Stimulated activated CD8-positive, alpha-beta memory T cell treated with anti-CD3 and anti-CD28 coated beads, Interleukin-15, amount 100 ng/mL, for 24 hours (primary cell): ENCODE measurements at places on chromosomes 1 and 21.

DNA sequence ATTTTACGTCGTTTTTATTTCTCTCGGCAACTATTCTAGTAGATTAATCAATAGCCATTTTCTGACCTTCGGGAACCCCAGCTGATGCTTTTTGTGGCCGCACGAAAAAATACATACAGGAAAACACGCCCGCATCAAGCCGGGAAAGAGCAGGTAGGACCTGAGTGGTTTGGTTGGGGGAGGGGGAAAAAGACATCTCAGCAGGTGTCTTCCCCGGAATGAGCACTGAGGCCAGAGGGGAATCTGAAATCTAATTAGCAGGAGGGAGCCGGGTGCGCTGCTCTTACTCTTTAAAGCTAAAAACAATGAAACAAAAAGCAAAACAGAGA lies 618 bp upstream of the FOXD3 start:
- no peak for DNase-seq

DNA sequence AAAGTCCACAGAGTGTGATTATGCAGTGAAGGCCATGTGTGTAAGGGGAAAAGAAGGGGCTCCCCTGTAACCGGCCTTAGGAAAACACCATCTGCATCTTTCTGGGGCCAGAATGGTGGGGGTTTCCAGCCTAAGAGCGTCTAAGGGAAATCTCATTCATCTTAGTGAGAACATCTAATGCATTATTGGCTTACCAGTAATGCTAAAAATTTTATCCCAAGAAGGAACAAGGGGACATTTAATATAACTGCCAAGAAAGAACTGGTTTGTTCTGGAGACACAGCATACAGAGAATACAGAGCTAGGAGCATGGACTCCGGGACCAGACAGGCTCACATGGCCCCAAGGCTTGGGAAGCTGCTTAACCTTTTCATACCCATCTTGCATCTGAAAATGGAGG lies 58.3 kb upstream of the DSCAM start:
- no peak for DNase-seq

DNA sequence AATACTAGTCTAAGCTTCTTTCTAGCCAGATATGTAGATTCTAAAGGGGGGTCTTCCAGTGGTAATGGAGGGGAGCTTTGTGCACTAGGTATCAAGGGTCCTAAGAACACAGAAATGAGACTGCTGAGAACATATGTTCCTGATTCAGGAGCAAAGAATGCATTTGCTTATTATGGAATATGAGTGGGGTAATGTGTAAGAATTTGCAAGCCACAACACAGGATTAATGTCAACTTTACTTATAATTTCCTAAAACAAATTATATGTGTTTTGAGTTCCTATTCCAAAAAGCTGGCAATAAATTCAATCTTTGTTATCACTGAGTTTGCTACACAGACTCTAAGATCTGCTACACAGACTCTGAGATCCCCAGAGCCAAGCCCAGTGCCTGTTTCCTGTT lies 357.0 kb upstream of the PTBP2 start:
- no peak for DNase-seq

- no peak for DNase-seq
Measured at GRCh38 chr1:224498574-224499170, 64.1 kb upstream of the WDR26 start.

- DNase-seq: no peak
Measured at GRCh38 chr1:162549001-162549400, 12.5 kb upstream of the UAP1 start.

DNA sequence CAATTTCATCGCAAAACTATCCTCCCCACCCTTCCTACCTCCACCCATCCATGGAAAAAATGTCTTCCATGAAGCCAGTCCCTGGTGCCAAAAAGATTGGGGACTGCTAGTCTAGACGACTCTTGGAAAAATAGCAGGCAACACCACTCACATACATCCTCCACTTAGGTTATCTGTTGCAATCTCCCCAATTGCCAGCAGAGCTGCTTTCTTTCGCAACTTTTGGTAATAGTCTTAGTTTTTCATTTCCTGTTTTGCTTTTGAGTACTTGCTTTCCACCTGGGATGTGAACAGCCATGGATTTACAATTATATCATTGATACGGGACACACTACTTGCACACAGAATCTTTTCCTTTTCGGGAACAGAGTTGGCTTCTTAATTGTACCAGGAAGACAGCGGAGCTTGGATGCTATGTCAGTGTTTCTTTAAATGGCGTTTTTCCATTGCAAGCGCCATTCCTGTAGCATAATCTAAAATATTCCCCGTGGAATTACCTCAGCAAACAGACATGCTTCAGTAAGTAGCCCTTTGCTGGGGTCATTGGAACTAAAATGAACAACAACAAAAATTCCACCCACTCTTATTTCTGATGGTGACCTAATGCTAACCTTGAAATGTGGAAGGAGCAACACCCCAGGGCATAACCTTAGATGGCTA lies 183.3 kb upstream of the ADGRL2 start:
- DNase-seq: no peak

- no peak for DNase-seq
Measured at GRCh38 chr1:19344372-19344810, 32.3 kb downstream of the SLC66A1 start.

GRCh38 chr21:29650523-29651022 lies 289.2 kb downstream of the GRIK1 start:
- DNase-seq: no peak

- DNase-seq: no peak
Measured at GRCh38 chr1:207414606-207415108, 39.5 kb upstream of the CR2 start.

DNA sequence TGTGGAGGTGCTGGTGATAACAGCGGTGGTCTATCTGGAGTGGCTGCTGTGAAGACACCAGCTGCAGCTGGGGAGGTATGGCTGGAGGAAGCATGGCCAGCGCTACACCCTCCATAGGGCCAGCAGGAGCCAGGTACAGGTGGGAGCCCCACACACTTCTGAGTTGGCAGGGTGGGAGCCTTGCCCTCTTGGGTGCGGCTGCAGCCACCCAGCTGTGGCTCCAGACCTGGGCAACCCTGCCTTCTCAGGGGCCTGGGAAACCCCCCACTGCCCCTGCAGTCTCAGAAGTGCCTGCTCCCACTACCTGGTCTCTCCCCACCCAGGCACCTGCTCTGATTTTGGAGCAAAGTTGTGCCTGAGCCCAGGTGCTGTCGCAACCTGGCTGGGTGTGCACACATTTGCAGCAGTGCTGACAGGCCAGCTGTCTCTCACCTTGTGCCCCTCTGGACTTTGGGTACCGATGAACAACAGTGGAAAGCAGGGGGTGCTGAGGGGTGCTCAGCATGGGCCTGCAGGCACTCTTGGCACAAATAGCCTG lies 76.2 kb downstream of the DPYD start:
- no peak for DNase-seq

DNA sequence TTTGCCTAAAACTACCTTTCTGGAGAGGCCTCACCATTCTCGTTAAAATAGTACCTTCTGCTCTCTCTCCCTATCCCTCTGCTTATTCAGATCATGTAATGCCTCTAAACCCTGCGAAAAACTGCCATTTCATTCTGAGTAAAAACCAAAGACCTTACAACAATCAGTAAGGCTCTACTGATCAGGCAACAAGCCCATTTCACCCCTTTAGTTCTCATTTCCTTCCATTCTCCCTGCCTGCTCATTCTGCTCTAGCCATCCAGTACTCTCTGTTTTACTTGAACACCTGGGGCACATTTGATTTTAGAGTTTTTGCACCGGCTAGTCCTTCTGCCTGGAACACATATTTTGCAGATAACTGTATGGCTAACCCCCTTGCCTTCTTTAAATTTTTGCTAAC lies 187.8 kb downstream of the COQ8A start:
- DNase-seq: no peak

GRCh38 chr1:204286315-204286714 lies 72.5 kb upstream of the GOLT1A start:
- no peak for DNase-seq

- DNase-seq: no peak
Measured at GRCh38 chr1:217948741-217949140, 317.6 kb downstream of the SPATA17 start.

DNA sequence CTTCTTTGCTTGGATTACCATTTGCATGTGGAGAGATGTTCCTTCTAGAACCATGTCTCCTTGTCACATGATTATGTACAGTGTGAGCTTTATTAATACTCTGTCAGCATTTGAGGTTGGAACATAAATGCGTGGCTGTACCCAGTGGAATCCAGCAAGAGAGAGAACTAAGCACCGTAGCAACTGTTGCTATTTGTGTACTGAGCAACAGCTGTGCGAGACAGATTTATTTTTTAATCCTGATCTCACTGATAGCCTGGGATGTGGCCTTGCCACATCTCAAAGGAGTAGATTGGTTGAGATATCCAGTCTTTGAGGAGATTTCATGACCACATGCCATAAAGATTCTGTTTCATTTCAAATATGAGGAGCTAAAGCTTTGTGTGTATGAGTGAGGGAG lies 43.4 kb downstream of the KIF1B start:
- DNase-seq: no peak

DNA sequence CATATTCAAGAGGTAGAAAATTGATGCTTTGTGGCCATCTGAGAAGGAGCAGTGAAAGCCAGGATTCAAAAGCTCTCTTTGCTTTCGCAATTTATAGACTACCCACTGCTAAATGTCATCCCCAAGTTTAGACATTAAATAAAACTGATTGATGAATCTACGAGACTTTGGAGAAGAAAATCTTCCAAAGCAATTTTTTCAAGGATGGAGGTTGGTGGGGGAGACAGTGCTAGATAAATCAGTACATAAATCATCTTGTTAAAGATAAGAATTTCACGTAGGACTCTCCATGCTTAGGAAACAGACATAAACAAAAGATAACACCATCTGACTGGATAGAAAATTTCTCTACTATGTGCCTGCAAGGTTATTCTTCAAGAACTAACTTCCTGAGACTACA lies 147.6 kb upstream of the TIAM1 start:
- DNase-seq: no peak

DNA sequence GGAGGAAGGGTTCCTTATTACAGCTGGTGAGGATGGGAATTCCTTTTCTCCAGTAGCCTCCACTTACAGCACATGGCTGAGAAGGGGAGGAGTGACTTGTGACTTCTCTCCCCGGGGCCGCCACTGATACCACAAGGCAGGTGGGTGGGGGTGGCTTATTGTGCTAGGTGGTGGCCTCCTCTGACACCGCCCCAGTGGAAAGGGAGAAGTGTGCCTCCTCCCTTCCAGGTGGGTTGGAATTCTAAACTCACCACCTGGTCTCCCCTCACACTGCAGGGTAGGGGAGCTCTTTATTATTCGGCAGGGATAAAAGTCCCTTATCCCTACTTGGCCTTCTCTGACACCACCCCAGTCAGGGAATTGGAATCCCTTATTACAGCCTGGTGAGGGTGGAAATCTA lies 89.5 kb downstream of the CCDC30 start:
- DNase-seq: no peak

- DNase-seq: no peak
Measured at GRCh38 chr1:111653709-111654108, 34.1 kb downstream of the RAP1A start.

DNA sequence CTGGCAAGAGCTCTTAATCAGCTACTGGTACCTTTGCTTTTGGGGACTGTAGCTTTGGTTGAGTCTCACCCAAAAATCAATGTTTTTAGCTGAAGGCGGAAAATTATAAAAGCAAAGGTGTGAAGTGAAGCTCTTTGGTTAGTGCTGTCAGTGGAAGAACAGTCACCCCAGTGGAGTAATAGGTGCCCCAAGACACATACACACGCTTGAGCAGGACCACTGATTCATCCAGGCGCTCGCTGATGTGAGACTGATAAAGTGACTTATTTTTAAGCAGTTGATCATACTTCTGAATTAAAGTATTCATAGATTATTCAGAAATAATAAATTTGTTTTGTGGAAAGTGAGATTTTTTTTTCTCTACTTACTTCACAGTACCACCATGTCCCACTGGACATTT lies 37.1 kb downstream of the TGFB2 start:
- DNase-seq: no peak

- no peak for DNase-seq
Measured at GRCh38 chr1:236303675-236304074, 21.9 kb upstream of the ERO1B start.

- DNase-seq: no peak
Measured at GRCh38 chr1:150477320-150477719, 9.9 kb upstream of the TARS2 start.

DNA sequence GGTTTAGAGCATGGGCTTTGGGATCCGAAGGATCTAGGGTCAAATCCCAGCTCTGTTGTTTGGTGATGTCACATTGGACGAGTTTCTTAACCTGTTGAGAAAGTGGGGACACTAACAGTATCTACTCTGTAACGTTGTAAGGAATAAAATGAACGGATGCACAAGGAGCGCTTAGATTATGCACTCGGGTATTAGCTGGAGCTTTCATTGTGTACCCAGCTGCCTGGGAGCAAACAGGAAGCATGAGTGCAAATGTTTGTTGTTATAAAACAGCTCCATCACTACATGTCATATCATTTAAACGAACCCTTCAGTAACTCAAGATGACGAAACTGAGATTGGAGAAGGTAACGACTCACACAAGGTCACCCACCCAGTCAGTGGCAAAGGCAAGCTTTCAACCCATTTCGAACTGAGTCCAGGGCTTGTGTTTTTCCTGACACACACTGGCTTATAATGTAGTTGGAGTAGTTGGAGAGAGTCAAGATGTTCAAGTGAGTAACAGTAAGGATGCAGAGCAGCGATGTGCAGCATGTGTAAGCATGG lies 16.2 kb upstream of the SLC6A17 start:
- DNase-seq: no peak

DNA sequence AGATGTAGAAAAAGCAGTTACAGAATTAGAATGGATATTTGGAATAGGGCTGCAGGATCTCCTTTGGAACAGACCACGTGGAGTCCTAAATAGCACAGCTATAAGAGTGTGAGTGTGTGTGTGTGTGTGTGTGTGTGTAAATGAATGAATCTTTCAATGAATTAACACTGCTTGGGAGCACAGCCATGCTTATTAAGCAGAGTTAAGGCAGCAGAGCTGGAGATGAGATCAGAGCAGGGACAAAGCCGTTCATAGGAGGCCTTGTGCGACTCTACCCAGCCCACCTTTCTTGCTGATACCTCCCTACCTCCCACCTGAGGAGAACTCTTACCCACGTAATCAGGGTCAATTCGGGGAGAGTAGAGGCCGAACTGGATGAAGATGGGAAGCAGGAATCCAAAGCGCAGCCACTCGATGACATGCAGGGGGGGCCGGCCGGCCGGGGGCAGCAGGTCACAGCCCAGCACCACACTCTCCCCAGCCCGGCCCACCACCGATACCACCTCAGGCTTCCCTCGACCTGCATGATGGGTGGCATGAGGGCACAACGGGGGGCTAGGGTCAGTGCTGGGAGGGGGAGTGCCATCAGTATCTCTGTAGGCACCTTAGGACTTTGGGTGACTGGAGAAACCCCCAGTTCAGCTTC lies 2.7 kb downstream of the IGSF9 start:
- no peak for DNase-seq

GRCh38 chr1:10765304-10765703 lies 31.1 kb downstream of the CASZ1 start:
- no peak for DNase-seq

GRCh38 chr1:224789311-224789710 lies 140.2 kb upstream of the DNAH14 start:
- no peak for DNase-seq

- DNase-seq: no peak
Measured at GRCh38 chr21:32818411-32818810, 46.9 kb upstream of the PAXBP1 start.
